ENCODE measurements at places on chromosomes 2 and 18.

DNA sequence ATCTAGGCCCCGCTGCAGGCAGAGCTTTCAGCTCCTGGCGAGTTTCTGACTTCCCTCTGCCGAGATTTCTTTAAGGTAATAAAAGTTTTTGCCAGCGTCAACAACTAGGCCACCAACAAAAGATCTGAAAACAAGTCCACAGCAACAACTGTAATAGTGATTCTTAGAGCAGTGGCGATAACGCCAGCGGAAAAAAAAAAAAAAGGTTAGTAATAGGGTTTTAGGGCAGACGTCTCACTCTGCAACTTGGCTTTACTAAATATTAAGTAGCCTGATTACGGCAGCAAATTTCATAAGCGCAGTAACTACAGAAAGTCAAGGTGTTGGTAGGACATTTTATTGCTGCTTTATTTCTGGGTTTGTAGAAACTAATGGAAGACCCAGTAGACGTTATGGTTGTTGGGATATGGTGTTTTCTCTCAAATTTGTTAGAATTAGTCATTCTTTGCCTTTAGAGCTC lies 481 bp downstream of the SLC30A6 start:
- no peak for DNase-seq

DNA sequence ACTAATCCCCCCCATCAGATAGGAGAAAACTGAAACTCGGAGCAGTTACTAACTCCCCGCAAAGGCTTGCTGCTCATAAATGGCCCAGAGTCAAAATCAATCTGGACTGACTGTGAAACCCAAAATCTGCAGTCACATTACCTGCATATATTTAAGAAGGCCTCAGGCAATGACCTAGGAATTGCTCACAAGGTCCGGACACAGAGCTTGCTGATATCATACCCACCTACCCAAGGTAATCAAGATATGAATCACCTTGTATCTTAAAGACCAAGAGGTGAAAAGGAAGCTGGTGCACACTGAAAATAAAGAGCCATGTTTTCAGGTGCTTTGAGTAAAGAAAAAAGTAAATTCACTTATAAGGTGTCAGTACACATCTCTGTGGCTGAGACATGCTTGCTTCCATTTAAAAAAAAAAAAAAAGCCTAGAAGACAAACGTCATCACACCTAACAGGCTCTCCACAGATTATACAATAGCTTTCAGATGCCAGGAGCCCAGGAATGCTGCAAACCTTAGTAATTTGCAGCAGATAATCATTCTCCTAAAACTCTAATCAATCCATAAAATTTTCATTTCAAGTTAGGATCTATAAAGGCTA lies 195.4 kb downstream of the ZEB2 start:
- no peak for DNase-seq

GRCh38 chr18:6682437-6683111 lies 46.9 kb upstream of the ARHGAP28 start:
- no peak for DNase-seq

DNA sequence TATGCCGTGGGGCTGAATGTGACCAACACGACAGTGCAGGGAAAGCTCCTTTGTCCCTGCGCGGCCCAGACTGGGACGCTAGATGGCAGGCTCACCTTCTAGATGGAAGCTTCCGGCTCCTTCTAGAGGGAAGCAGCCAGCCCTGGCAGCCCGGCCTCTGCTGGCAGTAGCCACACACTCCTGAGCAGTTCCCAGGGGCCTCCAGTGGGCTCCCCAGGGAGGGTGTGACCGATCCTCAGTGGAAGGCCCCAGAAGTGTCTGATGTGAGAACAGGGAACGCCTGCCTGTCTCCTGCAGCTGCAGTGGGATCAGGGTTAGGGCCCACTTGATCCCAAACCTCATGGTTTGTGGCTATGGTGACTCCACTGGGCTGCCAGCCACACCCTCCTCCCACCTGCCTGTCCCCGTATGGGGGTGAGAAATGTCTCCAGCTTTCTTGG lies 48.5 kb upstream of the LRPPRC start:
- DNase-seq = peak; percentile 45

- DNase-seq = no peak
These were observed 761.0 kb downstream of the EPHA4 start for GRCh38 chr2:220811115-220811514.

- DNase-seq = no peak
These were observed 449.6 kb upstream of the CDH20 start for GRCh38 chr18:60883587-60883986.

All from effector memory CD4-positive, alpha-beta T cell (primary cell).